ENCODE measurements at places on chromosomes 6 and 20.

DNA sequence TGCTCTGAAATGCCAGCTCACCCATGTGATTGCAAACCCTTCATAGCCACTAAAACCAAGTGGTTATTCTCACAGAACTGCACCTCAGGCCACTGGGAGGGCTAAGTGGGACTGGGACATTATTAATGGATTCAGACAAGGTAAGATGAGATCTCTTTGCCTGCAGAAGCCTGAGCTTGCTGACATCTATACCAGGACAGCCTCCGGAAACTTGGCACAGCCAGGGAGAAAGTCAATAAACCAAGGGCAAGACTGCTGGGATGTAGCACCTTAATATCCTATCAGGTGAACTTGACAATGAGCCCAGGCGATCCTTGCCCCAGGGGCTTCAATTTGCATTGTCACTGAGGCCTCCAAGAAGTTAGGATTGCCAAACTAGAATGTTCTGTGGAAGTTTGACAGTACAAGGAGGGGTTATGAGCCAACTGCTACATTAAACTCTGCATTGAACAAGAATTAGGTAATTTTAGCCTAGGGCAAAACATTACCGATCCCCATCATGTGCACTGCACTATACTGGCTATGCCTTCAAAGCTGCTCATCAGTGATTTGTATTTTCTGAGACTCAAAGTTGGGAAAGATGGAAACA is 60.1 kb upstream of the RALGAPA2 start:
- no peak for DNase-seq

DNA sequence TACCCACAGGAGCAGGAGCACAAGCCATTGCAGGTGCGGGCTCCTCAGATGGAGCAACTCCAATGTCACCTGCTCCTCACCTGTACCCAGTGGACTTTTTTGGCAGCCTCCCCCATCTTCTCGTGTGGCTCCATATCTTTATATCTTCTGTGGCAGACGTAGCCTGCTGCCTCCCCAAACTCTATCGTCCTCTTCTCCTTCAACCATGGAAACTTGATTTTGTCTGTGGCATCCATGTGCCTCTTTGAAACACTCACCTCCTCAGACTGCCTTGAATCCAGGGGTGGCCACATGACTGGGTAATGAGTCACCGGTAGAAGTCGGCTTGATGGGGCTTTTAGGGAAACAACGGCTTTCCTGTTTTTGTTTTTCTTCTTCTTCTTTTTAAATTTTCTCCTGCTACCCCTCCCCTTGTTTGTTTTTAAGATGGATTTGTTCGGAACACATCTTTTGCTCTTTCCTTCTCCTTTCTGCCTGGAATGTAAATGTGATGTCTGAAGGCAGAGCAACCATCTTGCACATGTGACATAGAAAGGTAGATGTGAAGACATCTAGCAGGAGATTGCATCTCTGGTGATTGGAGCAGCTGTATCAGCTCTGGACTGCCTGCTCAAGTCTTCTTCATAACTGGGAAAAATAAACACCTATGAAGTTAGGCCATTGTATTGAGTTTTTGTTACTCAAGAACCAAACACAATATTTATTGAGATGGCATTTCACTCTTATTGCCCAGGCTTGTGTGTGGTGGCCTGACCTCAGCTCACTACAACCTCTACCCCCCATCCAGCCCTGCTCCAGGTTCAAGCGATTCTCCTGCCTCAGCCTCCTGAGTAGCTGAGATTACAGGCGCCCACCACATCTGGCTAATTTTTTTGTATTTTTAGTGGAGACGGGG is 69.9 kb upstream of the DDR1 start:
- DNase-seq: no peak

DNA sequence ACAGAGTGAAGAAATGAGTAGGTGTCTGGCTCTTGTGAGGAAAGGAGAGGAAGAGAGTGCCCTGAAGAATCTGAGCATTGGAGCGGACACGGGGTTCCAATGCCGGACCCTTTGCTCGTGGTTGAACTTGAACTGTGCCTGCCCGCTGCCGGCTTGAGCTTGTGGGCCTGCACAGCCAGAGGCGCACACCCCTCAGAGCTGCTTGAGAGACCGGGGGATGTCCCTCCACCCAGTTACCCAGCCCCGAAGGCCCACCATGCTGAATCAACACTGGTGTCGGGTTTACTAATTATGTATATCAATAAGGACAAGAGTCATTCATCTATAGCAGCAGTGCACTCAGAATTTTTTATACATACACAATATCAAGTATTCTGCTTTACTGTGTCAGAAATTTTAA is 218.3 kb upstream of the CST7 start:
- DNase-seq: no peak

GRCh38 chr6:131124336-131125071 is 10.8 kb upstream of the AKAP7 start:
- DNase-seq: no peak

- DNase-seq: no peak
These were observed 105.1 kb downstream of the EDN3 start for GRCh38 chr20:59405226-59406200.

- no peak for DNase-seq
These were observed 469 bp downstream of the STX16 start for GRCh38 chr20:58651559-58651945.

- DNase-seq: no peak
These were observed 335.4 kb upstream of the SPTLC3 start for GRCh38 chr20:12673352-12673751.

DNA sequence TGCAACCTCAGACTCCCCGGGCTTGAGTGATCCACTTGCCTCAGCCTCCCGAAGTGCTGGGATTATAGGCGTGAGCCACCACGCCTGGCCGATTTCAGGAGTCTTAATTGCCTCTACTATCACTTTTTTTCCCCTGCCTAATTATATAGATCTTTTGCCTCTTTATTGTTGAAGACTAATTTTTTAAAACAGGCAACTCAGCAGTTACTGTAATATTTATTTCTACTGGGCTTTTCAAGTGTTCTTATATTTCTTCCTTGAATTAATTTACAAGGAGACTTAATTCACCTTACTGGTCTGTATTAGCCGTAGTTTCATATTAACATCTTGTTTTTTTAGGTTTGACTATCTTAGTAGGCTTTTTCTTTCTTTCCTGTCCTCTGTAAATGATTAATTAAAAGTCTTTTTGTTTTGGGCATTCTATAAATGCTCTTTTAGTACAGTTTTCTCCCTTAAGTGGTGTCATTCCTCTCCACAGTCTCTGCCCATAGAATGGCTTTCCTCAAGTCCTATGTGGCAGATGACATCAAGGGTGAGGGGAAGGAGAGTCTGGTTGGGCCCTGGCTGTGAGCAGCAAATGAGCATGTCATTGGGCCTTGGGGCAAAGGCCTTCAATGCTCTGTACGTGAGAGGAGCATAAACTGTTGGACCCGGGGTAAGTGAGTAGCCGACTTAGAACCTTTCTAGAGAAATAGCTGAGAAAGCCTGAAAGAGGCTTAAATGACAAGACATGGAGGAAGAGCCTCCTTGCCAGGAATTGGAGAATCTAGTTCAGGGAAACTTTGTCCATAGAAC is 36.0 kb downstream of the ANKS1A start:
- no peak for DNase-seq

DNA sequence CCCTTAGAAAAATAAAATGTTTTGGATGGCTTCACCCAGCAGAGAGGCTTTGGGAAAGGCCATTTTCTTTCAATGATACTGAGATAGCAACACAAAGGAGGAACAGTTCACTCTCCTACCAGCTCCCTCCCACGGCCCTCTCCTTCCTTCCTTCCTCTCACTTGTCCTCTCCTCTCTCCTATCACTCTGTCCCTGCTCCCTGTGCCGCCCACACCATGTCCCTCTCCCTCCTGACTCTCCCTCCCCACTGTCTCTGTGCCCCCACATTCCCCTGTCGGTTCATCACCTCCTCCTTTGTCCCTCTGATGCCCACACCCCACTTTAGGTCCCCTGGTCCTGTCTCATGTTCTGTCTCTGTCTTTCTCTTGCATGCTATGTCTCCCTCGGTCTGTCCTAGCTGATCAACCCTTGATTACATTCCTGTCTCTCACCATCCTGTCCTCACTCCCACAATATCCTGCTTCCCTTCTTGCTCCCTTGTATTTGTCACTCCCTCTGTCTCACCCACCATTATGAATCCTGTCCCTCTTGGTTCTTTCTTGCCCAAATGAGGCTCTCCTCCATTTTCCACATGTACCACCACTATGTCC is 30.1 kb downstream of the ELMO2 start:
- DNase-seq: no peak

DNA sequence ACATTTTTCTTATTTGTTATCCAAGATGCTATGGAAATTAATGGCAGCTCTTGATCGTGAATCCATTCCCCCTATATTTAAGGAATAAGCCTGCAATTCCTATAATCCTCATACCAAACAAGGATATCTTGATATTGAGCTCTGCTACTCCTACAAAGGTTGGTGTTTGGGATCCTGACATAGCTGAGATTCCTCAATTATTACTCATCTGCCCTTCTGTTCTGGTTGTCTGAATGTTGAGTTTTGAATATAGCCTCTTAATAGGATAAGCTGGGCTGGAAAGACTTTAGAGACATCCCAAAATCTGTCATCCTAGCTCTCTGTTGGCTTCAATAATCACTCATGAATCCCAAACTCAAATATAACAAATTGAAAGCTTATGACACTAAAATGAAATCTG is 49.9 kb downstream of the CLIC5 start:
- no peak for DNase-seq

- no peak for DNase-seq
These were observed 133.2 kb upstream of the RPS6KA2 start for GRCh38 chr6:166760288-166760687.

- no peak for DNase-seq
These were observed 569.8 kb downstream of the QKI start for GRCh38 chr6:163984124-163984936.

DNA sequence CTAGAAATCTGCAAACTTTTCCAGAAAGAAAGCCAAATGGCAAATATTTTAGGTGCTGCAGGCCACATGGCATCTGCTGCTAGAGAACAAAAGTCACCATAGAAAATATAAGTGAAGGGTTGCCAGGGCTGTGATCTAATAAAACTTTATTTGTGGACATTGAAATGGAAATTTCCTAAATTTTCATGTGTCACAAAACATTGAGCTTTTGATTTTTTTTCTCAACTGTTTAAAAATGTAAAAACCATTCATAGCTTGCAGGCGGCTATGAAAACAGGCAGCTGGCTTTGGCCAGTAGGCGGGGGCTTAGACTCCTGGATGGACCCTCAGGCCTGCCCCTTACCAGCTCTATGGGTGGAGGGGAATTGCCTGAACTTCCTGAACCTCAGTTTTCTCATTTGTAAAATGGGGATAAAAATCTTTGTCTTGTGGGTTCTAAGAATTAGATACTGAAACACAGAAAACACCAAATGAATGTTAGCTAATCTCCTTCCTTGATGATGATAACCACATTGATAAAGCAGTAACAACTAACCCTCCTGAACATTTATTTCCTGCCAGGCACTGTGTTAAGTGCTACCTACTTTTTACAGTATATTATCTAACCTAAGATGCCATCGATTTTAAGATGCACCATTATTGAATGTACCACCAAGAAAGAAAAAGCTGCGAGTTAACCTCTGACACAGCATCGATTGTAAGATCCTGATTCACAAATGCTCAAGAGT is 85.5 kb downstream of the SLC22A23 start:
- no peak for DNase-seq

- DNase-seq: no peak
These were observed 51.2 kb downstream of the ISM1 start for GRCh38 chr20:13271977-13272975.

DNA sequence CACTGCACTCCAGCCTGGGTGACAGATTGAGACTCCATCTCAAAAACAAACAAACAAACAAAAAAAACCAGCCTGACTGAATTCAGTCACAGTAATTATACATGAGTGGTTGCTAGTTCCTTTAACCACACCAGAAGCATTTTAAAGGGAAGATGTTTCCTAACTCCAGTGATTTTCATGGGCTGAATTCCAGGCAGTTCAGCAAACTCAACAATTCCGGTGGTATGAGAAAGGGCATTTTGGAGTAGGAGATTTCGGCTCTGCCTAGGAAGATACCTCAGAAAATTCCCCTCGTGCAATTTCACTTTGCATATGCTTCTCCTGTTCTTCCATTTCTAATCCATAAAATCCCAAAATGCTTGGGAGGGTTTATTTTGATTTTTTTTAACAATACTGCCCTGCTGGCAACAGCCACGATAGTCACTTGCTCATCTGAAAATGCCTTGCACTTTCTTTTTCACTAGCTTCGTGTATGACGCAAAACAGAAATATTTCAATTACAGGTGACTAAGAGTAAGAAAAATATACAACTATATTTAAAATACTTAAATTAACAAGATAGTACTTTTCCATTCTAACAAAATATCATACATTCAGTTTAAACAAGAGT is 48.3 kb upstream of the IPCEF1 start:
- DNase-seq: no peak

- DNase-seq: no peak
These were observed 135.1 kb downstream of the TBXT start for GRCh38 chr6:166032366-166033200.

GRCh38 chr6:169915769-169916550 is 164.5 kb downstream of the ERMARD start:
- no peak for DNase-seq

GRCh38 chr6:4809999-4810918 is 34.1 kb downstream of the CDYL start:
- DNase-seq: no peak

- DNase-seq: no peak
These were observed 368.6 kb downstream of the BTBD9 start for GRCh38 chr6:38271081-38271480.

- DNase-seq: no peak
These were observed 17.2 kb upstream of the FAM50B start for GRCh38 chr6:3831761-3832530.

GRCh38 chr6:136969930-136970329 is 47.8 kb downstream of the SLC35D3 start:
- DNase-seq: peak; percentile 68

DNA sequence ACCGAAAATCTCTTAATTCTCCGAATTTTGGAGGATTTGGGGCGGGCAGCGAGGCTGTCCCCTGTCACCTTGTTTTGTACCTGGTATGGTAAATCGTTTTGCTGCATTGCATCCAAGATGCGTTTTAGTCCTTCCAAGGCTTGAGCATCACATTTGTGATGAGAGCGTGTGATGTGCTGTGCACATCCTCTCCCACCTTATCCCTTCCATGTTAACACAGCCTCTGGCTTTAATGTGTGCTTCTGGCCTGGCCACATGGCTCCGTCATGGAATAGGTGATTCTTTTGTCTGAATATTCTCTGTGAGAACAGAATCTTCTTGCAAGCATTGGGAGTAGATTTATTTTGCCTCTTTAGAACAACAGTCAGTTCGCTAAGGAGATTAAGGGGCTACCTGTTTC is 763 bp downstream of the TMEM14A start:
- no peak for DNase-seq

GRCh38 chr6:130788954-130789353 is 38.3 kb upstream of the SMLR1 start:
- no peak for DNase-seq

GRCh38 chr6:37822851-37823682 is 3.5 kb downstream of the ZFAND3 start:
- no peak for DNase-seq

DNA sequence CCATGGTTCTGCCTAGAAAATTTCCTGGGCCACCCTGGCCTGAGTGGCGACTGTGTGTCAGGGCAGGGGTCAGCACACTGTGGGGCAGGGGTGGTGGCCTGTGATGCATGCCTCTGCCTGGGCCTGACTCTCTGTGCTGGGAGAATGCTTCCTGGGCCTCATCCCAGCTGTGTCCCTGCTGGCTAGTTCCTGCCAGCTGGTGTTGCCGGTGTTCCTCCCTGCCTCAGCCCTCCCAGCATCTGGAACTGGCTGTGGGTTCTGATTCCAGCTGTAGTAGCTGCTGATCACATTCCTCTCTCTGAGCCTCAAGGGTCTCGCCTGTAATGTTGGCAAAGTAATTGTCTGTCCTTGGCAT is 101.5 kb downstream of the SYCP2 start:
- no peak for DNase-seq

- no peak for DNase-seq
These were observed 12.3 kb downstream of the FAM50B start for GRCh38 chr6:3861424-3861823.
